ENCODE measurements at places on chromosomes 5 and 9. TPM values are rescaled to one million over a fixed set of nuclear protein-coding genes. Genes with fewer than 3 reads are reported as not detected.

Gene FYB1
- total RNA-seq = 129 TPM

Gene CDKN2B-AS1
- total RNA-seq = not detected

Gene TMEM8B
- 6.6 TPM for total RNA-seq

Gene RASGRF2
- total RNA-seq = 10.8 TPM

Gene PNPLA7
- 2.8 TPM for total RNA-seq

Gene SLC6A3
- not detected for total RNA-seq

DNA sequence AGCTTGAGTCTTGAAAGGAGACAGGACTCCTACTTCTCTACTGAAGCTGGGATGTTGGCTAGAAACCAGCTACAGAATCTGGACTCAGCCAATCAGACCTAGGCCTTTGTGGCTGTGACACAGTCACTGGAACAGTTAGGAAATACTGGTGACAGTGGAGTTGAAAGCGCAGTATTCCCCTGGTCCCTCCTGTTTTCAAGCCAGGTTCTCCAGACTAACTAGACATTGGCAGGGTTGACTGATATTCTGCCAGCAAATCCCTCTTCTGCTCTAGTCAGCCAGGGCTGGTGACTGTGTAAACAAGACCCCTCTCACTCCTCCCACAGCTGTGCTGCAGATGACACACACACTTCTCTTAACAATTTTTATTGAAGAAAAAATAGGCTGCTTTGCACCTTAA lies 8.7 kb downstream of the SHROOM1 start:
- DNase-seq = no peak

- no peak for DNase-seq
These were observed 111.3 kb upstream of the ADRA1B start for GRCh38 chr5:159805021-159805420.

- no peak for DNase-seq
These were observed 28.1 kb downstream of the TTC23L start for GRCh38 chr5:34866989-34867471.

DNA sequence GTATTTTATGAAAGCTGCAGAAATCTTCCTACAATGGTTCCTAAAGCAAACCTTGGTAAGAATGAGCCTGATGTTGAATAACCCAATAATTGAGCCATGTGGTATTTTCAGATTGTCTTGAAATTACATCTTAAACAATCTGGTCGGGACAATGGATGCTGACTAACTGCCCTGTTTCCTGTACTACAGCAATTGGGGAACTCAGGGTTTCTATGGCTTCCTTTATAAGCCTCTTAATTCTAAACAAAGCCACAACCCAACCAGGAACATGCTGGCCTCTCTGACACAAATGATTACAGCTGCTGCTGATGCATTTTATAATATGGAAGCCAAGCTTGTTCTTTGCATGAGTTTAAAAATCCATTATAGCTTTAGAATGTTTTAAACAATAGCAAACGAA lies 30.2 kb downstream of the PTPN3 start:
- no peak for DNase-seq

DNA sequence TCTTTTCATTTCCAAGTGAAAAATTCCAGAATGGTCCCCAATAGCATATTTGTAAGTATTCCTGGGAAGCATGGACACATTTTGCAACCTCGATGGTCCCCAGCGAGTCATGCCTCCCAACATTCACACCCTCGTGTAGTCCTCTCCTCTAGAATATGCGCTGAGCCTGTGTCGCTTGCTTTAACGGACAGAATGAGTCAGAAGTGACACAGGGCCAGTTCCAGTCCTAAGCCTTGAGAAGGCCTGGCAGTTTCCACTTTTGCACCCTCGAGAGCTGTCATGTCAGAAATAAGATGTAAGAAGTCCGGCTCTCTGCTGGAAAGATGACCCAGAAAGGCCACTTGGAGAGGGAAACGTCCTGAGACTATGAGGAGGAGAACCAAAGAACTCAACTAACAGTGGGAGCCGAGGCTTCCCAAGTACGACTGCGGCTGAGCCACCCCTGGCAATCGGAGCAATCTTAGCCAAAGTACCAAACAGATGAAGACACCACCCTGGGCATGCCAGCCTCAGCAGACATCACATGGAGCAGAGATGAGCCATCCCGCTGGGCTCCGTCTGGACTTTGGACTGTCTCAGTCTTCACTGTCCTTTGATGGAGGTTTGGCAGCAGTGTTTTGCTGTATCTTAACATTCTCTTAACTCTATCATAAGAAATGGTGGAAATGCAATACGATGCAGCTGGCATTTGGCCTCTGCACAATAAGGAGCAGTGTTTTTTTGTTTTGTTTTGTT lies 42.6 kb upstream of the GFPT2 start:
- DNase-seq = no peak

DNA sequence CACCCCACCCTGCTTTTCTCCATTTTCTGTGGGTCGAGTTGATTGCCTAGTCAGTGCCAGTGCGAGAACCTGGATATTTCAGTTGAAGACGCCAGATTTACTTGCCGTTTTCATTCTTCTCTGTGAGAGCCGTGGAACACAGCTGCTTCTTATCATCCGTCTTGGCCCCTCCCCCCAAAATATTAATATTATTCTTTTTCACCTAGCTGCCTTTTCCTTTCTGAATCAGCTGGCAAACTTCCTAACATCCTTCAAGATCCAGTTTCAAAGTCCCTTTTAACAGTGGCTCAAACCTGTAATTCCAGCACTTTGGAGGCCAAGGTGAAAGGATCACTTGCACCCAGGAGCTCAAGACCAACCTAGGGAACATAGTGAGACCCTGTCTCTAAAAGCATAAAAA lies 117.1 kb upstream of the RASA1 start:
- no peak for DNase-seq

GRCh38 chr9:135413086-135413375 lies 66.6 kb upstream of the PPP1R26 start:
- DNase-seq = no peak

DNA sequence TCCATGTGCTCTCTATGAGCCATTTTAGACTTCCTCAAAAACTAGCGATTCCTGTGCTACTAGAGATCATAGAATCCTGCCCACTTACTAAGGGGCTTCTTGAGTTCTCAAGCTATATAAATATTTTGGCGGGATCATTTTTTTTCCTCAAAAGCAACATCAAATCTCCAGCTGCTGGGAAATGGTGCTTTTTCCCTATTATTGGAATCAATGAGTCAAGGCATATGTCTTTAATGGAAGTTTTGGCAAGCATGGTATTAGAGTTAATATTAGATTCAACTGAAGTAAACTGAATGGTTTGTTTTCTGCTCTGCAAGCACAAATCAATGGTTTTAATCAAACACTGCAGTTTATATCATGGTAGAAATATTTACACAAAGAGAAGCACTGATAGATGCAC lies 369.9 kb upstream of the PTGER4 start:
- no peak for DNase-seq

GRCh38 chr5:78631931-78632330 lies 16.6 kb downstream of the LHFPL2 start:
- no peak for DNase-seq

GRCh38 chr5:65203746-65204145 lies 278.0 kb downstream of the ADAMTS6 start:
- no peak for DNase-seq

DNA sequence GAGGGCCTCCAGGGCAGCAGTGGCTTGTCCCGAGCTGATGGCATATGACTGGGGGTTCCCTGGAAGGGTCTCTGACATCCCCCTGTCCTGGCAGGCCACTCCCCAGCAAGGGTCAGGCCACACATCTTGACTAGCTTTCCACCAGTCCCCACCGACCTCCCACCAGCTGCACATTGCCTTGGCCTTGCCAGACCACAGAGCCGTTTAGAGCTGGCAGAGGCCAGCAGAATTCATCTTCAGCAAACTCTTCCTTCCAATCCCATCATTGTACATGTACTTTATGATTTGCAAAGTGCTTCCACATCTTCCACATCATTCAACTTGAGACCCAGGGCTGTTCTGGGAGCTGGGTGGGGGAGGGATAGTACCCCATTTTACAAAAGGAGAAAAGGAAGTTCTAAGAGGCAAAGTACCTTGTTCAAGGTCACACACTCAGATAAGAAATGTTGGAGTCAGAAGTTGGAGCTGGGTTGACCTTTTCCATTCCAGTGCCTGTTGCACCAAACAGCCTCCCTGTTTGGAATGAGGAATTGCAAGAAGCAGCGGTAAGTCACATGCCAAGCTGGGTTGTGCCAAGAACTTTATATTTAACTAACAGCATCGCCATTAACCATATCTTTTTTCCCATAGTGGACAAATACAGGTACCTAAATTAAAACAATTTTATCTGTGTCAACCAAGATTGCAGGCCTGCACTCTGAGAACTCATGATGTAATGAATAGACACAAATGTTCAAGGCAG lies 25.8 kb upstream of the COL15A1 start:
- no peak for DNase-seq

- DNase-seq = no peak
These were observed 60.3 kb upstream of the SHB start for GRCh38 chr9:38129366-38129765.

DNA sequence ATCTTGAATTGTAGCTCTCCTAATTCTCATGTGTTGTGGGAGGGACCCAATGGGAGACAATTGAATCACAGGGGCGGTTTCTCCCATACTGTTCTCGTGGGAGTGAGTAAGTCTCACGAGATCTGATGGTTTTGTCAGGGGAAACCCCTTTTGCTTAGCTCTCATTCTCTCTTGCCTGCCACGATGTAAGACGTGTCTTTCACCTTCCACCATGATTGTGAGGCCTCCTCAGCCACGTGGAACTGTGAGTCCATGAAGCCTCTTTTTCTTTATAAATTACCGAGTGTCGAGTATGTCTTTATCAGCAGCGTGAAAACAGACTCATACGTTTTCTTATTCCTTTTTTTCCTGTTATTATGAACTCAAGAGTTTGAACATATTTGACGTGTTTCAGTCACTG lies 39.1 kb downstream of the RETREG1 start:
- peak; percentile 38 for DNase-seq

DNA sequence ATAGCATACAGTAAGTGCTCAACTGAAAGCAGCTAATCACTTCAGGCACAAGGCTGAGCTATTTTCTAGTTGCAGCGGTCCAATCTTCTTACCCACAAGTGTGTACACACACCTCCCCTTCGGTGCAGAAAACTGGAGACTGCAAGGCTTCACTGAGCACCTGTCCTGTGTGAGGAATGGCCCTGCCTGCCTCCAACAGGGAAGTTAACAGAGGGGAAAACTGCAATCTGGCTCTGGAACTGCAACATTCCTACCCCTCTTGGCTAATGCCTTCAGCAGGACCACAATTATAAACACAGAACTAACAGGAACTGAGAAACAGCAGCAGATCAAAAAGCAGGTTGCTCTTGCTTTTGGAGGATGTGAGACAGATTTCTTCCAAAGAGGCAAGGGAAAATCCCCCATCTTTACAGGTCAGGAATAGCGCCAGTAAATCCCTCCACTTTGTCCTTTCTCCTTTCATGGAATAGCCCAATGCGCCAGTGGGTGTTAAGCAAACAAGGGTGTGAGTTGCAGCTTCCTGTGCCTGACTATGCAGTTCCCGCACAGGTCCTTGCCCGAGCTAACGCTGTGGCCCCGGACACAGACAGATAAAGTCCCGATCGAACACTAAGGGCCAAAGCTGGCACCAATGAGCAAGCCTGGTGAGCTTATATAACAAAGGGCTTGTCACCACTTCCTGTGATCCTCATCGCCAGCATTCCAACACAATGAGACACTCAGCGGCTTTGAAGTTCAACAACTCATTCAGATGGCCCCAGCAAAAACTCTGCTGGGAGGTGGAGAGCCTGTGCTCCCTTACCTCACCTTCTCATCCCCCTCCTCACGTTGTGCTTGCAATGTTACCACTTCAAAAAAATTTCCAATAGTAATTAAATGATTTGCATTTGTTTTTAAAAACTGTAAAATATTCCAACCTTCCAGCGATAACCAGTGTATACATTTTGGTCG lies 21.5 kb downstream of the SHB start:
- peak; percentile 19 for DNase-seq

GRCh38 chr5:1447671-1448361 lies 2.6 kb upstream of the SLC6A3 start:
- DNase-seq = no peak

DNA sequence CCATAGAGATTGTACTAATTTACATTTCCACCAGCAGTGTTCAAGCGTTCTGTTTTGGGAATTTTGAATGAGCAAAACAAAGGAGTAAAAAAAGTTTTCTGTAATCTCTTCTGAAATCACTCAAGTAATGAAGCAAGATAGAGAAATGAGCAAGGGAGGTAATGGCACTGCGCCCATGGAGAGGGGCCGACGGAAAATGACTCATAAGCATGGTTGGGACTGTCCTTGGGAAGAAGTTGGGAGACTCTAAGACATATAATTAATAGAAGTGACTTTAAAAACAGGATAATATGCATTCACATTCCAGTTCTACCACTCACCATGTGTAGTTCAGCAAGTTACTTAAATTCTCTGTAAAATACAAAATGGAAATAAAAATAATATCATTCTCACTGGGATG lies 62.5 kb upstream of the C5orf46 start:
- no peak for DNase-seq

- DNase-seq = no peak
These were observed 5.0 kb downstream of the DMRT3 start for GRCh38 chr9:981491-981898.

- DNase-seq = no peak
These were observed 15.3 kb upstream of the CD180 start for GRCh38 chr5:67211926-67212325.

DNA sequence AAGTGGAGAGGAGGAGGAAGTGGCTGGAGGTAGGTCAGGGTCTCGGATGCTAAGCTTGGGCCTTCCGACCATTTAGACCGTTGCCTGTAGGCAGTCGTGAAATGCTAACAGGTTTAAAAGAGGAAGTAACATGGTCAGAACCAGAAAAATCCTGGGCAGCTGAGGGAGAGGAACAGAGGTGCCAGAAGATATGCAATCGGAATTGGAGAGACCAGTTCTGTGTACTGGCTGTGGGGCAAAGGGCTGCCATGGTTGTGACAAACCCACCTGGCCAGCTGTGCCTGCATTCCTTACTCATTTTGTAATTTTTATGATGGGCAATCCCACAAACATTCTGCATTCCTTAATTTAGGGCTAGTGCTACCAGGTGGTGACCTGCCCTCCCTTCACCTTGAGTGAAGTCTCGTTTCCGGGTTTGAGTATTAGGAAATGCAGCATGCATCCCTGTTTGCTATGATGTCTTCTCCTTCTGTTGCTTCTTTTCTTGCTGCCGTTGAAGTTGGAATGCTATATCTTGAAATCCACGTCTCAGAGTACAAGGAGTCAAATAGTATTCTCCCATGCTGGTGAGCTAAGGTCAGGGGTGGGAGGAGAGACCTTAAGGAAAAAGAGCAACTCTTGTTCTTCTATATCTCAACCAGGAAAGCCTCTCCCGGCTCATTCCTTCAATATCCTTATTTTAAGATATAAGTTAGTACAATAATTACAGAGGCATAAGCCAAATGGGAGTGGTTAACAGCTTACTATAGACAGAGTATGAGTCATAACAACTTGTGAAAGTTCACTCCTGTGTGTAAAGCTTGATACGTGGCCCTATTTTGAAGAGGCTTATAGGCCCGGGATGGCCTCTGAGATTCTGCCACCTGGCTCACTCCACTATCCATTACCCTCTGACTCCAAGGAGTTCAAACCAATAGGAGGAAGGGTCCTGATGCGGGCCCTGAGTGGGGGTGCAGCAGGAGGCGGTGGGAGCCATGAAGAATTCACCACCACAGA lies 37.0 kb downstream of the B4GALT1 start:
- peak; percentile 45 for DNase-seq

DNA sequence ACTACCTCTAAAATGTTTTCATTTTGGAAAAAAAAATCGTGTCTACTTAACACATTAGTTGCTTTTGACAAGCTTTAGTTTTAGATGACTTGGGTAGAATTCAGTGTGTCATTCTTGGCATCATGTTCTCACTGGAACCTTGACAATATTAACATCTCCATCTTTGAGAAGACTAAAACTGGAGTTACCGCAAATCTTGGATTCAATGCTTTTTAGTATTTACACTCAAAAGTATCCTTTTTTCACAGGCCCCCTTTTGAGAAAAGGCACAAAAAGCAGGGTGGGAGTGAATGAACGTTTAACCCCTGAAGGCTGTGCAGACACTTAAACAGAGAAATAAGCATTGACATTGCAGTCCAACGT lies 549.1 kb downstream of the CSNK1G3 start:
- no peak for DNase-seq
